ENCODE measurements at places on chromosomes 12 and 14.

- no peak for DNase-seq
Observed at GRCh38 chr12:68222326-68222725, 3.3 kb downstream of the IL26 start.

DNA sequence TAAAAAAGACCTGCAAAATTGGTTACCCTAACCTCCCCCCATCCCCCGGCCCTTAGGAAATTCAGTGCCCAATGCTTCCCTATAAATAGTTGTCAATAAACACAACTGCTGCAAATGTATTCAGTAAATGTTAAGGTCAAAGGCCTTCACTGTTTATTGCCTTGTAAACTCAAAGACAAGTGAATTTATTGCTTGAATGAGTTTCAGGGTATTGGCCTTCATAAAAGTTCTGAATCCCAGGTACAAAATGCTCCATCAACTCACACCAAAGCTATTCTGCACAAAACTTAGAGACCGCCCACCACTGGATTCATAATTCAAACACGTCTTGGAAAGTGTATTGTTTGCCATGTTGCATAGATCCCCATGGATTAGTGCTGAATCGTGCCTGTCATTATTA is 63.3 kb upstream of the CDKN3 start:
- no peak for DNase-seq

GRCh38 chr14:67313153-67313552 is 46.5 kb downstream of the ATP6V1D start:
- no peak for DNase-seq

- DNase-seq: no peak
Observed at GRCh38 chr14:20555845-20556244, 5.0 kb downstream of the RNASE9 start.

GRCh38 chr14:32720927-32721326 is 217.8 kb upstream of the NPAS3 start:
- no peak for DNase-seq

- DNase-seq: no peak
Observed at GRCh38 chr14:52033101-52033642, 35.7 kb downstream of the NID2 start.

- no peak for DNase-seq
Observed at GRCh38 chr12:132249689-132250478, 79.5 kb downstream of the GALNT9 start.

- DNase-seq: no peak
Observed at GRCh38 chr14:63543826-63544406, 739 bp upstream of the PPP2R5E start.

DNA sequence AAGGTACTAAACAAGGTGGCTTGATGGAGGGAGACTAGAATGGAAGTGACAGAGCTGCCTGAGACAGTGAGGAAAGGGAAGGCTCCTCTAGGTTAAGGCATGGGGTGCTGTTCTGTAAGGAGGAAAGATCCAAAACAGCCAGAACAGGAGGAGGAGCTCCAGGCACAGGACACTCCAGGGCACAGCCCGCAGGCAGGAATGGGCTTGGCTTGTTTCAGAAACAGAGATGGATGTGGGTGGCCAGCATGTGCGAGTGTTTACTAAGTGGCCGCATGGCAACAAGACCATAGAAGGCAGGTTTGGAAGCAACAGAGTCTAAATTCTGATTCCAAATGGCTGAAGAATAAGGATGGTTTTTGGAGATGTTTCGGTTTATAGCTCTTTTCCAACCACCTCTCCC is 889.1 kb downstream of the AACS start:
- DNase-seq: no peak

DNA sequence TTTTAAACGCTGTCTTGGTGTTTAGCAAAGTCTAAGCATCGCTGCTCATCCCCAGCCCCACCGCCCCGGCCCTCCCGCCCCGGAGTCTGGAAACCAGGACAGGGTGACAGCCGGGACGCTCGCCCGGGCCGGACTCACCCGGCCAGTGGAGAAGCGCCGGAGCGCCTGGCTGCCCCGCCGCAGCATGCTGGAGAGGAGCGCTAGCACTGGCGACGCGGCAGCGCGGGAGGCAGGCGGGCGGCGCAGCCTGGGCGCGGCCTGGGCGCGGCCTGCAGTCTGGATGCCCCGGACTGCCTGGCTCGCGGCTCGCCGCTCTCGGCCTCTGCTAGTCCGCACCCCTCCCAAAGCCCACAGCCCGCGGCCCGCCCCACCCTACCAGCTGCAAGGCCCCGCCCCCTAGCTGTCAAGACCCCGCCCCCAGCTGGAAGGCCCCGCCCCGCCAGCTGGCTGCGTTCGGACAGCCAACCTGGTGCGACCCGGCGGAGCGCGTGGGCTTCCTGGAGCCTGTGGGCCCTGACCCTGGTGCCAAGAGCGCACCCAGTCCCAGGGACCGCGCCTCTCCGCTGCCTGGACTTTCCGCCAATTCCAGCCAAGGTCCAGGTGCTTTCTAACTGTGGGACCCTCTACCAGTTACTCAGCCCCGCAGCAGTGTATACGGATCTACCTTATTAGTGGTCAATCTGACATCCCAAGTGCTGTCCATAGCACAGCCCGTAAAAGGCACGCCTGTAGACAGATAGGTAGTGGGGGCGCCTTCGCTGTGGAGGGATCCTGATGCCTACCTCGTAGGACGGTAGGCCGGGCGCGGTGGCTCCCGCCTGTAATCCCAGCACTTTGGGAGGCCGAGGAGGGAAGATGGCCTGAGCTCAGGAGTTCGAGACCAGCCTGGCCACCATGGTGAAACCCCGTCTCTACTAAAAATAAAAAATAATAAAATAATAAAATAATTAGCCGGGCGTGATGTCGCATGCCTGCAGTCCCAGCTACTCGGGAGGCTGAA is at the start of gene ALDH1L2:
ALDH1L2 (minus strand) TSS at position 208 of the 1,000 bp plus-strand sequence; CDS start at position 186, 22 bp downstream.
- peak; percentile 82 for DNase-seq

GRCh38 chr12:94732367-94732990 is 82.1 kb upstream of the TMCC3 start:
- no peak for DNase-seq

- DNase-seq: no peak
Observed at GRCh38 chr14:82438436-82438835, 904.8 kb upstream of the SEL1L start.

DNA sequence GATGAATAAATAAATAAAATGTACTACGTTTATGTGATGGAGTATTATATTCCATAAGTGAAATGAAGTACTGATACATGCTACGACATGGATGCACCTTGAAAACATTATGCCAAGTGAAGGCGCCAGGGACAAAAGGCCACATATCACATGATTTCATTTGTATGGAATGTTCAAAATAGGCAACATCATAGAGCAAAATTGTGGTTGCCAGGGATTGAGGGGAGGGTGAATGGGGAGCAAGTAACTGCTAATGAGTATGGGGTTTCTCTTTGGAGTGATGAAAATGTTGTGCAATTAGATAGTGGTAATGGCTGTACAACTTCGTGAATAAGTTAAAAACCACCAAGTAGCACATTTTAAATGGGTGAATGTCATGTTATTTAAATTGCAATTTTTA is 132.8 kb downstream of the SLC38A4 start:
- DNase-seq: no peak

GRCh38 chr12:66190519-66191370 is 1.7 kb downstream of the IRAK3 start:
- DNase-seq: no peak

- DNase-seq: no peak
Observed at GRCh38 chr12:50065726-50066310, 8.4 kb downstream of the ASIC1 start.

- DNase-seq: peak; percentile 52
Observed at GRCh38 chr12:120292661-120293531, at the start of gene RNU4-1. RNU4-1 (minus strand) TSS chr12:120293237.

- DNase-seq: peak; percentile 79
Observed at GRCh38 chr14:77139540-77140358, 1.8 kb downstream of the ZDHHC22 start.

- no peak for DNase-seq
Observed at GRCh38 chr12:122090759-122091515, 12.4 kb downstream of the MLXIP start.

DNA sequence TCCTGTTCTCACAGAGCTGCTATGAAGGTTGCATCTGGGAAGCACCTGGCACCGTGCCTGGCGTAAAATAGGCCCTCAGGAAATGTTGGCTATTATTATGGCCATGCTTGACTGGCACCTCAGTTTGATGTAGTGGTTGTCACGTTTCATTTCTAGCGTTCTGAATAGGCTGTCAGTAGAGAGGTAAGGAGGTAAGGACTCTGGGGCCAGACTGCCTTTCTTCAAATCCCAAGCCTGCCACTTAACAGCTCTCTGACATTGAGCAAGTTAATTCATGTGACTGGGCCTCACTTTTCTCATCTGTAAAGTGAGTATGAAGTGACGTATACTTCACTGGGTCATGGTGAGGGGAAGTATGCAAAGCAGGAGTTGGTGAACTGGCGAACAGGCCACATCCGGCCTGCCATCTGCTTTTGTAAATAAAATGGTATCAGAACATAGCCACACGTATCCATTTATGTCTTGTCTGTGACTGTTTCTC is 196.2 kb downstream of the CACNA1C start:
- DNase-seq: peak; percentile 60

DNA sequence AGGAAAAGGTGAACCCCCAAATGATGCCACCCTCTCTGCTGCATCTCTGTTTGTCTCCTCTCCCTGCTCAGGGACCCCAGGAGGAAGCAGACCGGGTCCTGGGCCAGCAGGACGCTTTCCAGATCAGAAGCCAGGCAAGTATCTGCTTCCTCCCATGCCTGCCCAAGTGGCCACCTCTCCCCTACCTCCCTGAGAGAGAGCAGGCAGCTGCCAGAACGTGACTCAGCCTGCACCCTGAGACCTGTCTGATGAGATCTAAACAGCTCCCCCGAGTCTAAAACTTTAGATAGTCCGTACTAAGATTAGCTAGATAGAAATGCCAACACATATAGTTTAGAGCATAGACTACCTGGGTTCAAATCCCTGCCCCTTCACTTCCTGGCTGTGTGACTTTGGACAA is 31.2 kb upstream of the OAS1 start:
- DNase-seq: no peak

- DNase-seq: no peak
Observed at GRCh38 chr12:52148464-52149181, 43.2 kb downstream of the KRT80 start.

- DNase-seq: no peak
Observed at GRCh38 chr14:38297681-38298080, 41.8 kb upstream of the CLEC14A start.

GRCh38 chr12:94157981-94158411 is 9.6 kb downstream of the PLXNC1 start:
- DNase-seq: peak; percentile 64

DNA sequence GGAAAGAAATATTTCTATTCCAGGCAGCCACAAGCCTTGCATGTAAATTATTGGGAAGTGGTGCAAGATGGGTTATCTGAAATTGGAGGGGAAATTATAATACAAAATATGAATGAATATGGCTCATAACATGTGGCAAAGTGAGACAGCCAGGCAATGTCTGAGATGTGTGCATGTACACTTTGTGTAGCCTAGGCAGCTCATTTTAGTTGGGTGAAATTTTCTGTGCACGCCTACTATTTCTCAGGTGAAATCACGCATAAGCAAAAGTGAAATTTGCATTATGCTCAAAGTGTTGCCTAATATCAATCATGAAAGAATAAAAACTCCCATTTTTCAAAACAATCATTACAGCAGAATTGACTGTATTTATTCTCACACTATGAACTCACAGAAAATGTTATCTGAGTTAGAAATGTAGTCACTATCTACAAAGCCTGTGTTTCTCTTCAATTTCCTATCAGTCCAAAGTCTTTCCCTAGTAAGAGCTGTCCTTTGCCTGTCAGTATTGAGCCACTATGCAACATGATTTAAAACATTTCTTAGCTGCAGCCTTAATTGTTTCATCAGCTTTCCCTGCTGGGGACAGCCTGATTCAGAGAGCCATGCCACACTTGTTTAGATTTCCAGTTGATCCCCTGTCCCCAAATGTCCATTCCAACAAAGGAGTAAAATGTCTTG is 80.7 kb downstream of the EPS8 start:
- DNase-seq: no peak

GRCh38 chr12:120650233-120650690 is 9.8 kb downstream of the CABP1 start:
- no peak for DNase-seq

GRCh38 chr12:119547001-119547400 is 46.6 kb upstream of the TMEM233 start:
- DNase-seq: no peak

DNA sequence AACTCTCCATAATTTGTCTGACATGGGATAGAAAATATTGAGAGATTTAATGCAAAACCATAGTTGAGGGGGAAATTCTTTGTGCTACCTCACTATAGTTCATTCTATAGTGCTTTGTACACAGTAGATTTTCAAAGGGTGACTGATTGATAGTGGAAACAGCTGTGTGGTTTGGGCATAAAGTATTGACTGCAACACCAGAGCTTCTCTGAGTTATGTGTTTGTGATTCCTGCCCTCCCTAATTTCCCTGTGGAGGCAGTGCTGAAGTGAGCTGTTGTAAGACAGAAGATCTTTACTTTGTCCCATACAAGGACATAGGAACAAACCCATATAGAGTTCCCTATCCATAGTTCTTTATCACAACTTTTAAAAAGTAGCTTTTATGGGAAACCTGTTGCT is 47.1 kb downstream of the PTPRQ start:
- DNase-seq: no peak

Measured in GM20000 (cell line).